CD4-positive, alpha-beta T cell treated with Interleukin-12 subunit alpha and Interleukin-12 subunit beta, for 1 hour (primary cell): ENCODE measurements at places on chromosomes 1 and 21.

GRCh38 chr1:244391761-244392160, 59.9 kb downstream of the ADSS2 start:
- DNase-seq: no peak

GRCh38 chr1:109653306-109653705, 2.6 kb upstream of the GSTM4 start:
- no peak for DNase-seq

DNA sequence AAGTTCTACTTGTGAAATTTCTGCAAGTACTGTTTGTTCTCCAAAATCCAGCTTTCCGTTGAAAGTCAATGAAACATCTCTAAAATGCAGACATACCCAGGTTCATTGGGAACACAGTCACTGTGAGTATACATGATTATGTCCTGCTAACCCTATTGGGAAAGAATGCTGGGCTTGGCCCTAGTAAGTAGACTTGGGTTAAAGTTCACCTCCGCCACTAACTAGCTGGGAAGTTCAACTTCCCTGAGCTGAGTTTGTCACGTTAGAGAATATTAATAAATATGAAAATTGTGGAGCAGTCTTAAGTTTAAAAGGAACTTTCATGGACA, 10.5 kb upstream of the PGD start:
- DNase-seq: no peak

DNA sequence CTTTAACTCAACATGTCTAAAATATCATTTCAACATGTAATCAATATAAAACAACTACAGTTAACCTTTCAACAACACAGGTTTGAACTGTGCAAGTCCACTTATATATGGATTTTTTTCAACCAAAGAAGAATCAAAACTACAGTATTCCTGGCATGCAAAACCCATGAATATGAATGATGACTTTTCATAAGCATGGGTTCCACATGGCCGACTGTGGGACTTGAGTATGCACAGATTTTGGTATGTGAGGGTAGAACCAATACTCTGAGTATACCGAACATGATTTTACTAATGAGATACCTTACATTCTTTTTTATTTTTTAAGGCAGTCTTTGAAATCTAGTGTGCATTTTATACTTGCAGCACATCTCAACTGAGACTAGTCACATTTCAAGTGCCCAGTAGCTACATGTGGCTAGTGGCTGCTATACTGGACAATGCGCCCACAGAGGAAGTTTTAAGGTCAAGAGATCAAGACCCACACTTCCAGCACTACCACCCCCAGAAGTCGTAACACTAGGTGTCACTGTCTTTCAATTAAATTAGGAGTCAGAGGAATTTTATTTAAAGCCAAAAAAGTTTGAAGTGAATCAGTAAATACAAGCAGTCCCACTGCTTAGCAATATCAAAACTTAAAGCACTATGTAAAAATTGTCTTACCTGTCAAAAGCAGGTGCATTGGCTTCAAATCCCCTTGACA, 40.0 kb downstream of the SYNJ1 start:
- no peak for DNase-seq

DNA sequence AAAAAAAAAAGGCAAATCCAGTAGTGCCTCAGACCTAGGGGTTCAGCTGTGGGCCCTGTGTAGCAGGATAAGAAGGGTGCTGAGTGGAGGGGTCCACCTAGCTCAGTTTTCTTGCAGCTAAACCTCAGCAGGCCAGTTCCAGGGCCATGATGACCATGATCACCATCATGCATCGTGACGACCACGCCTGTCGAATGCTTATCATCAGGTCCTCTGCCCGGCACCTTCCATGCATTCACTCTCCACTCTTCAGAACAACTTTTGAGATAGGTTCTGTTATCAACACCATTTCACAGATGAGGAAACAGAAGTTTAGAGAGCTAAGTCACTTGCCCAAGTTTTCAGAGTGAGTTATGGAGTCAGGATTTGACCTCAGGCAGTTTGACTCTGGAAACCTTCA, 54.9 kb downstream of the ACBD3 start:
- no peak for DNase-seq
